ENCODE measurements at places on chromosomes 13 and 19. TPM values are rescaled to one million over a fixed set of nuclear protein-coding genes. Genes with fewer than 3 reads are reported as not detected.

The ZNF575 gene
- 3.2 TPM for total RNA-seq

The MIR17HG gene
- total RNA-seq = 3.0 TPM

The PDCD5 gene
- total RNA-seq = 84.7 TPM

The ATP4B gene
- total RNA-seq = not detected

The ZNF667 gene
- total RNA-seq = 4.2 TPM

The RCBTB1 gene
- total RNA-seq = 13.9 TPM

The CTXN1 gene
- total RNA-seq = 0.66 TPM

The RDH8 gene
- total RNA-seq = not detected

The OR7D2 gene
- not detected for total RNA-seq

The APOC4 gene
- not detected for total RNA-seq

The FDX2 gene
- 10.6 TPM for total RNA-seq

The ZFP28 gene
- 10.6 TPM for total RNA-seq

All from subcutaneous adipose tissue (tissue), 4 donors.